ENCODE measurements at places on chromosomes 6 and 20.
A peak's percentile ranks its signal among the peaks of the same experiment; 100 is the strongest.

DNA sequence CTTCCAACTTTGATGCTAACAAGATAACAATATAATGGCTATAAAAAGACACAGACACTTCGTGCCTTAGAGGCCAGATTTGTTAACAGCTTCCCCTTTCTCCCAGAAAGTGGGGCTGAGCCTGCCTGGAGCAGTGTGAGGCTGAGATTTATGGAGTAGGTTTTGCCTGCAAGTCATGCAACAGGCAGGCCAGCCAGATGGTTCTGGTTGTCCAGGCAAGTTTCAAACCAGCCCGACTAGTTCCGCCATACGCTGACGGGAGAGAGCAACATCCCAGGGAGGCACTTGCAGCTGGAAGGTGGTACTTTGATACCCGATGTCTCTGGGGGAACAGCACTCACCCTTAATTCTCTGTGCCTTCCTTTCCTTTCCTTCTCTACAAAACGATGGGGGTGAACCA, 81.3 kb upstream of the NAA20 start:
- no peak for DNase-seq

DNA sequence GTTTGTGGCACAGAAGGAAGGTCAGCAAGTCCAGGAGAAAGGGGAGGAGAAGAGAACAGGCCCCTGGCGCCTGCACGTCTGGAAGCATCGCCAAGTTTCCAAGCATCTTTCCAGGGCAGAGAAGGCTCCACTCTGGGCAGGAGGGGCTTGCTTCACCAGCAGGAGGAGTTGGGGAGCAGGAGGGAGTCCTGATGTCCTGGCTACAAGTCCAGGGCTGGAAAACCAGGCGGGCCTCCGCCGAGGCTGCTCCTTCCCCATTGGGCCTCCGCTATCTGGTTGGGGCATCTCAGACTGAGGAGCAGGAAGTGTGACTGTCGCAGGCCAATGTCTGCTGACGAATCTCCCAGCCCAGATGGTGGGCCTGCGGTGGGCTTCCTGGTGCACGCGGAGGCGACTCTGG, 421.9 kb downstream of the PREX1 start:
- no peak for DNase-seq

GRCh38 chr20:57193094-57193493, 73.3 kb downstream of the BMP7 start:
- no peak for DNase-seq

DNA sequence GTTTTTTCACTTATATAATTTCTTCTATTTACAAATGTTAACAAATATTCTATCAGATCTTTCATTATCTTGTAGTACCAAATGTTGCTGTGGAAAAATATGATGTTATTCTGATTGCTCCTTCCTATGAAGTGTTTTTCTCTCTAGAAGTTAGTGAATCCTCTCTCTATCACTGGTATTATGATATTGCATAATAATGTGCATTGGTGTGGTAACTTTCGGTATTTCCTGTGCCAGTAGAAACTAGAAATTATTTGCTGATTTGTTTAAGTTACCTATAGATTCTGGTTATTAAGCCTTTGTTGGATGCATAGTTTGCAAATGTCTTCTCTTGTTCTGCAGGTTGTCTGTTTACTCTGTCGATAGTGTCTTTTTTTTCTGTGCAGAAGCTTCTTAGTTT, 342.5 kb downstream of the CENPW start:
- DNase-seq = no peak

- DNase-seq = no peak
Measured at GRCh38 chr6:139443231-139444112, 69.0 kb upstream of the CITED2 start.

- DNase-seq = no peak
Measured at GRCh38 chr6:110357664-110358552, at the start of gene METTL24. TSS of gene METTL24 (minus strand) at chr6:110358349. CDS start at chr6:110358272, 77 bp downstream.

- DNase-seq = no peak
Measured at GRCh38 chr6:14804001-14804784, 441.7 kb upstream of the JARID2 start.

DNA sequence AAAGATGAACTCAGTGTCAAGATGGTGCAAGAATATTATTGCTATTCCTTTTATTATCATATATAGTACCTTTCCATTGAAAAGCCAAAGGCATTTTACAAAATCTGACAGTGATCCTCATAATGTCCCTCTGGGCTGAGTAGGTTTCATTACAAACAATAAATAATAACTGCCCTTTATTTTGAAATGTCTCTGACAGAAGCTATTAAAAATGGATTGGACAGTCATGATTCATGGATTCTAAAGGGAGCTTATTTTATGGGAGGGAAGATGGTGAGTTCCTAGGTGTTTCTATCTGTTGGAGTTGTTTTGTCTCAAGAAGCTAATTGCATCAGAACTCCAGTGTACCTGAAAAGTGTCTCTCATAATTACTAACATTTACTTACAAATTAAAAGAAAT, 30.4 kb upstream of the HDAC2 start:
- DNase-seq = no peak

DNA sequence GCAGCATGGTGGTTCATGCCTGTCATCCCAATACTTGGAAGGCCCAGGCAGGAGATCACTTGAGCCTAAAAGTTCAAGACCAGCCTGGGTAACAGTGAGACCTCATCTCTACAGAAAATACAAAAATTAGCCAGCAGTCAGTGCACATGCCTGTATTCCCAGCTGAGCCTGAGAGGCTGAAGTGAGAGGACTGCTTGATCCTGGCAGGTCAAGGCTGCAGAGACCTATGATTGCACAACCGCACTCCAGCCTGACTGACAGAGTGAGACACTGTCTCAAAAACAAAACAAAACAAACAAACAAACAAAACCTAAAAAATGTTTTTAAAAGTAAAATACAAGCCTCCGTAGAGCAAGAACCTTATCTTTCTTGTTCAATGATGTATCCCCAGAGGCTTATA, 6.0 kb downstream of the CEP85L start:
- no peak for DNase-seq

GRCh38 chr20:21607971-21608725, 94.3 kb upstream of the NKX2-2 start:
- DNase-seq = no peak

DNA sequence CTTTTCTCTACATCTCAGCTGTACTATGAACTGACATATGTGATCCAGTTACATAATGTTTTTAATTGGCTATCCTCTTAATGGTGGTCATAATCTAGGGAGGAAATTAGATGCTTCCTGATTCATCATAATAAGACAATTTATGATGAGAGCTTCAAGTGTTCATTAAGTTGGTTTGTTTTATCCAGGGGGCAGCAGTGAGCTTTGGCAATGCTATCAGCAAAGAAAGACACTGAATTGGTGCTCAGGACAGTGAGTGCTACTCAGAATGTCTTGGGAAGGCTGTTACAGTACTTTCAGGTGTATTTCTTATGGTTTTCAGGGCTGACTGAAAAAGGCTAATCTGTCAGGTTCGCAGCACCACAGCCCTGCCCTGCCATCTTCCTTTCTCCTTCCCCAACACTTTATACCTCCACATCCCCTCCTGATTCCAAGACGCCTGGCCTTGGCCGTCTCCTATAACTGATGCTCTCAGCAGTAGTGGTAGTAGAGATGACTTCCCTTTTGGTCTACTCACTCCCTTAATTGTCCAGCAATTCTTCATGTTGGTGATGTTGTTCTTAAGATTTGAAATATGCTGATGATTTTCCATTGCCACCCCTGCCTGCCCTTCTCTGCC, 67.0 kb upstream of the TNFAIP3 start:
- peak; percentile 41 for DNase-seq

DNA sequence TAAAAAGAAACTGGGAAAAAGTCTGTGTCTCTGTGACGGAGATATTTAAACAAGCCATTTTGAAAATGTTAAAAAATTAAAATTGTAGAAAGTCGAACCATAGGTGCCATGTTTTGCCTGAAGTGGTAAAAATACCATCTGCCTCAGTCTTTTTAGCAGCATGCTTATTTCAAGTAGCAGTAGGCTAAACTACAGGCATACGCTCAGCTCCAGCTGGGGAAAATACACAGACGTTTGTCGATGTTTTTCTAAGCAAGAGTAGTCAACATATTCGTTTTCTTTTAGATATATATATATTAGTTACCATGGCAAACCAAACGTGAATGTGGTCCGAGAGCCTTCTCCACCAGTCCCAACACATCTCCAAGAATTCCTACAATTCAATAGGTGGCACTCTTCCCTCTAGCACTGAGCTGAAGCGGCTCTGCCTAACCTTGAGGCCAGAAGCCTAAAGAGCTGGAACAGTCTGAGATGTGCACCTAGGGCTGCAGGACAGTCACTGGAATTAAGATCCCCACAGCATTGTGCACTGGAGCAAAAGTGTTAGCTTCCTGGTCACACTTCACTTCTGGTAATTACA, 70.2 kb upstream of the BEND3 start:
- no peak for DNase-seq

GRCh38 chr20:23645575-23645974, 7.8 kb upstream of the CST3 start:
- DNase-seq = no peak

DNA sequence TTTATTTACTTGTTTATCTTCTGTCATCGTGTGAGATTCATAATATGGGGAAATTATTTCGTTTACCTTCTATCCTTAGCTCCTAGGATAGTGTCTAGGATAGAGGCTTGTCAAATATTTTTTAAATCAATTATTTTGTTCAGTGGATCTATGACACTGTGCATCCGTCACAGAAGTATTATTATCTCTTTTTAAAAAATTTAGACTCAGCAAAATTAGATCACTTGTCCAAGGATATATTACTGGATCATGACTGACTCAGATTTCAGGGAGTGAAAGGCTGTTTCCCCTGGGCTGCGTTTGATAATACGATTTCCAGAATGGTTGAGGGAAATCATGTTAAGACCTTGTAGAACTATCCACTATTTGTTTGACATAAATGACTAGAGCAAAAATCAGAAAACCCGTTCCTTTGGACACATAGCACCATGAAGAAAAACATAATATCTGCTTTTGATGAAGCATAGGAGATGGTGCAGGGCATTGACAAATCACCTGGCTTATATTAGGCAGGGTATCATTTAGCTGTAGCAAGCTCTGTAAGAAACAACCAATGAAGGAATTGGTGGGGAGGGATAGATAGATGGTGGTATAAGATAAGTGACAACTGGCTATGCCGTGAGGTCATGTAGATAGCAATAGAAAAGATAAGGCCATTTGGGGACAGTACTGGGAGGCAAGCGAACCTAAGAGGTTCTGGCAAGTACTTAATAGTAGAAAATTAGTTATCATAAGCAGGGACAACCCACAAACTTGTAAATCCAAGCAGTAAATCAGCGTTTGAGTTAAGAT, 465.2 kb upstream of the MAN1A1 start:
- no peak for DNase-seq

DNA sequence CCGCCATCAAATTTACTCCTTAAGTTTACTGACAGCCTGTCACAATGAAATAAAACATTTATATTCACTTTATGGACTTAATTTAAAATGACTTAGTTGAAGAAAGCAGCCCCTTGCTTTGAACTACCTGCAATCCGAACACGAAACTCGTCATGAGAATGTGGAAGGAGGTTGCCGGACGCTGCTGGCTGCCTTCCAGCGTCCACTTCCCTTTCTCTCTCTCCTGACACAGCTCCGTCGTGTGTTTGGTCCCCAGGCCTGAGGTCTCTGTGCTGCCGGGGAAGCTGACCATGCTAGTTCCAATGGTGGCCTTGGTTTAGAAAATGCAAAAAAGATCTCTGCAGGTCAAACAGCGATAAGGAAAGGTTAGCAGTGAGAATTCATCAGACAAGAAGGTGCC, 519.7 kb downstream of the CDH26 start:
- no peak for DNase-seq

DNA sequence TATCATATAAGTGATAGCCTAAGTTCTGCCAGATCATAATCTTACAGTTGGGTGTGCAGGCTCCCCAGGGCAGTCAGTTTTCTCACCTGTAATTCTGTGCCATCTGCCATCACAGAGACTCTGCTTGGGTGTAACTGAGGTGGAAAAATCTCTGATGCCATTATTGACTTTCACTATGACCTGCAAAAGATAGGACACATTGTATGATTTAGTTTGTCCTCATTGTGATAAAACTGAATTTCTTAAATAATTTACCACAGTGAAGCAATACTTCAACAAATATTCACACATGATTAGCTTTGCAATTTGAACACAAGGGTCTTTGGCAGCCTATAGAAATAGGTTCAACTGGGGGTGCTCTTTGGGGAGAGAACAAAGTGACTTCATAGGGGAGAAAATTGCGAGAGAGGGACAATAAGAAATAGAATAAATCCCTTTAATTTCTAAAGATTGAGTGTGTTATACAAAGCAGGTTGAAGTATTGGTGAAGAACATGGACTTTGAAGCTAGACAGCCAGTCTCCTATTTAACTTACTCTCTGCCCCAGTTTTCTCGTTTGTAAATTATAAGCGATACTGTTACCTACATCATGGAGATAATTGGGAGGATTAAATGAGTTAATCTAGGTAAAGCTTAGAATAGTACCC, 27.3 kb downstream of the FAM229B start:
- DNase-seq = no peak

DNA sequence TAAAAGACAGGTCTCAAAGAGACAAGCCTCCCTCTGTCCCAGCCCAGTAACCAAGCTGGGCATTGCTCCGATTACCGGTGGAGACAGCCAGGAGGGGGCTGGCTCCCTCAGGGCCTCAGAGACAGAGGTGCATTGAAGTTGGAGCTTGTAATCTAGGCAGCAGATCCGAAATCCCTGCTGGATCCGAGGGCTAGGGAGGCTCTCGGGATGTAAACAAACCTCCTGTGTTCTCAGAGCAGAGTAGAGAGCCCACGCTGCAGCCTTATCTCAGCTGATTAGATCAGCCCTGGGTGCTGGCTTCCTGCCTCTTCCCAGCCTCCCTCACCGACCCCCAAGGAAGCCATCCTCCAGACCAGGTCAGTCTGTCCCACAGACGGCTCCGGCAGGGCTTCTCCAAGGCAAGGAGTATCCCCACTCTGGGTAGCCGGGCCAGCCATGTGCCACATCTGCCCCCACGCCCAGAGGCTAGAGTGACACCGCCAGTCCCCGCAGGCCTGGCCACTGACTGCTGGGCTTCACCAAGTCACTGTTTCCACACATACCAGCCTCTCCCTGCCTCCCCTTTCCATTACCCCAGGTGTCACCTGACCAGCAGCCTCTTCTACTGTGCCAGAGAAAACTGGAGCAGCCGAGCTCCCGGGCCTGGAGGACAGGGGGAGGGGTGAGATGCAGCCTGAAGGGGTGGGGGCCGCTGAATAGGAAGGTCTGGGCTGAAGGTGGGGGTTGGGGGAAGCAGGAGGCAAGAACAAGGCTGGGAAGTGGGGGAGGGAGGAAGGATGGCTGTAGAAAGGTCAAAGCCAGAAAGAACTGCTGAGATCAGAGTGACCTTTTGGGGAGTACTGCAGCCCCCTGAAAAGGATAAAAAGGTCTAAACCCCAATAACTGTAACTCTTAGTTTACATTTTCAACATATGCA, 6.0 kb downstream of the SDC4 start:
- DNase-seq = no peak

GRCh38 chr20:58568483-58569240, 53.5 kb upstream of the APCDD1L start:
- DNase-seq = no peak

GRCh38 chr6:150919938-150920337, 54.4 kb downstream of the MTHFD1L start:
- no peak for DNase-seq

GRCh38 chr6:1113916-1114540, 197.9 kb upstream of the FOXQ1 start:
- DNase-seq = no peak

GRCh38 chr20:45010399-45010828, 44.1 kb downstream of the STK4 start:
- no peak for DNase-seq
